Left kidney (tissue), 8 donors: ENCODE measurements at places on chromosomes 3 and 15.

- DNase-seq, result no peak
Observed at GRCh38 chr3:23830869-23831484, 25.2 kb downstream of the UBE2E1 start.

- DNase-seq, result no peak
Observed at GRCh38 chr15:67515557-67515956, 5.4 kb upstream of the C15orf61 start.

- no peak for DNase-seq
Observed at GRCh38 chr3:147410526-147411237, 1.5 kb downstream of the ZIC1 start.

DNA sequence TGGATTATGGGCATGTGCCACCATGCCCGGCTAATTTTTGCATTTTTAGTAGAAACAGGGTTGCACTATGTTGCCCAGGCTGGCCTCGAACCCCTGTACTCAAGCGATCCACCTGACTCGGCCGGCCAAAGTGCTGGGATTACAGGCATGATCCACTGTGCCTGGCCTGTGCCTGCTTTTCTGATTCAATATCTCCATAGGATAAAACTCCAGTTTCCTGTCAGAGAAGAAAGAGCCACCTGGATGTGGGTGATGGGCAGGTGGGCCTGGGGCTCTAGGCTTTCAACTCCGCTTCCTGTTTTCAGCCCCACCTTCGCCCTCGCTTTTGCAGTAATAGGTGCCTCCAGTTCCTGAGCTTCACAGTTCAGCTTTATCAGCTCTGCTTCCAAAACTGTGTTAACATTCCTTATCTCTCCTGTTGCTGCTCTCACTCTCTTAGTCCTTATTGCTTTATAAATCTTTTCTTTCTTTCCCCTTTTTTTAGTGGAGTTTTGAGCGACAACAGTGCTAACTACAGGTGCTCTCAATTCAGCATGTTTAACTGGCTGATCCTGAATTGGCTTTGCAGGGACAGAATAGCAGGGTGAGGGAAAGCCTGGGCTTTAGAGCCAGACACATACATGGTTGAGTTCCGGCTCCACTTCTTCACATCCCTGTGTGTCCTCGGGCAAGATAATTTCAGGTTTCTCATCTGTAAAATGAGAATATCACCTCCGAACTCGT is 21.1 kb upstream of the PDE8A start:
- DNase-seq, result no peak

- peak; percentile 12 for DNase-seq
Observed at GRCh38 chr3:132879656-132880055, 157.4 kb upstream of the NPHP3 start.

GRCh38 chr3:188191460-188191859 is 37.5 kb downstream of the LPP start:
- no peak for DNase-seq

- DNase-seq, result no peak
Observed at GRCh38 chr3:105830836-105831235, 38.0 kb downstream of the CBLB start.

- DNase-seq, result no peak
Observed at GRCh38 chr3:31466866-31467265, 65.9 kb upstream of the STT3B start.

- DNase-seq, result no peak
Observed at GRCh38 chr15:57495041-57495440, 96.7 kb upstream of the MYZAP start.

DNA sequence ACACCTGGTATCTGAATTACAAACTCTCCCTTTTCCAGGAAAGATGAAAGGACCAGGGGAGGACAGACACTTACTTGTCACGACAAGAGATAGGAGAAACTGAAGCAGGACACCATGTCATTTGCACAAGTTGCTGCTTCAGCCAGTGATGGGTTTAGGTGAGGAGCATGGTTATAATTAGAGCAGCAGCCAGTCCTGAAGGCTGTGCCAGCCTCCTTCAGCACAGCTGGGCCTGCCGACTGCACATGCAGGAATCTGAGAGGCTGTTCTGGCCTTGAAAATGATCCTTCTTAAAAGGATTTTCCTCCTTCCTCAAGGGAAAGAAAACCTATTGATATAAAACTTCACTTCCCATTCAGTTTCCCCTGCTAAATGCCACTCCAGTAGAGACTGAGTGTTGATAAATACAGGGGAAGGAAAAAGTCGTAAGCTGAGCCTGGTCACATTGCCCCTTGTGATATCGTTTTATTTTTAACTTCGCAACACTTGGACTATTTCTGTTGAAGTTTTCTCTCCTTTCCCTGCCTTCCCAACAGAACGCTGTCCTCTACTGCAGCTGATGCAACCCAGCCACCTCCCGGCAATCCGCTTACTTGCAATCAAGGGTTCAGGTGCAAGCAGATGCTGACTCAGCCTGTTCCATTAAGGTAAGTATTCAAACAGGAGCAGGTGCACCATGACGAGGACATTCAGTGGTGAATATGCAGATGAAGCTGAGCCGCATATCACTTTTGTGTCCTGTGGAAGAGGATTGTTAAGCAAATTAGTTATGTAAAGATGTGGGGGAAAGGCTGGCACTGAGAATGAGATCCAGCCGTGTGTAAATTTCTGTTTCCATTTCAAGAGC is at the start of gene FBXO40:
FBXO40 (plus strand) TSS at position 524 of the 847 bp plus-strand sequence. CDS start 27,197 bp downstream, outside the sequence.
- DNase-seq, result no peak

DNA sequence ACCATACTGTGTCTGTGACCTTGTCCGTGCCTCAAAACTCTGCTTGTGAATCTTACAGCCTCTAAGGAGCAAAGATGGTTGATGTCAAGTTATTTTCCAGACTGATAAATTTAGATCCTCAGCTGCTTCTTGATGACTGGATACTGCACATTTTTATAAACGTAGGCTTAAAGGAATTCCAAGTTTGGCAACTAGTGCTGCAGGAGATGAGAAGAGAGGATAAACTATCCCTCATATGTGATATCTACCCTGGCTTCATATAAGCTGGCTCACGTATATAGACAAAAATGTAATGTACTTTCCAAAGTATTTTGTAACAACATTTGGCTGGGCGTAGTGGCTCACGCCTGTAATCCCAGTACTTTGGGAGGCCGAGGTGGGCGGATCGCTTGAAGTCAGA is 89.6 kb downstream of the GMPS start:
- no peak for DNase-seq

DNA sequence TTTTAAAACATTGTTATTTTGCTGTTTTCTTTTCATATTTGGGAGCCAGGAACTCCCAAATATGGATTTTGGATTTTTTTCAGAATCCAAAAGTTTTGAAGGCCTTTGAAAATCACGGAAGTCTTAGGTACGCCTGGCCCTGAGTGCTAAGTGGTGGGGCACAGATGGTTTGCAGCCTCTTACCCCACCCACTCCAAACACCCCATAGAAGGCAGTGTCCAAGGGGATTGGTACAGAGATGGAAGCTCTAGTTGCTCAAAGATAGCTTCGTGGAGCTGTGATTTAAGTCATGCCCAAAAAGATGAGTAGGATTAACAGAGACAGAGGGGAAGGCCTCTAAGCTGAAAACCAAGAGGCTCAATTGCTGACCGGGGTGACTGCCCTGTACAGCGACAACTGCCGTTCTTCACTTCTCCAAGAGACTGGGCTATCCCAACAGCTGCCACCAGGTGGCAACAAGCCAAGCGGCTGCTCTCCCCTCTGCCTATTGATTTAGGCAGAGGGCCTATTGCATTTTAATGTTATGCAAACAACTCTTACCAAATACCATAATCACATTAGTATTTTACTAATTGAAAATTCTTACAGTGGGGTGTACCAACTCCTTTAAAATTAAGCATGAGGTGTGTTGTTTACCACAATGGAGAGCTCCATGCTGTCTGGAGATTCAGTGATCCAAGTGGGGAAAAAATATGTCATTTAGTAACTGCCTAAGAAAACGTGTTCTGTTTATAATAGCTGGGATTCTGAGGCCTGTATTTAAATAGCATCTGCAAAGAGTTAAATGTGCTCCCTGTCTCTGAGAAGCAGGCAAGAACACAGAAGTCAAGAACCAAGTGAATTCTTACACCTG is 64.0 kb upstream of the C15orf61 start:
- peak; percentile 69 for DNase-seq

DNA sequence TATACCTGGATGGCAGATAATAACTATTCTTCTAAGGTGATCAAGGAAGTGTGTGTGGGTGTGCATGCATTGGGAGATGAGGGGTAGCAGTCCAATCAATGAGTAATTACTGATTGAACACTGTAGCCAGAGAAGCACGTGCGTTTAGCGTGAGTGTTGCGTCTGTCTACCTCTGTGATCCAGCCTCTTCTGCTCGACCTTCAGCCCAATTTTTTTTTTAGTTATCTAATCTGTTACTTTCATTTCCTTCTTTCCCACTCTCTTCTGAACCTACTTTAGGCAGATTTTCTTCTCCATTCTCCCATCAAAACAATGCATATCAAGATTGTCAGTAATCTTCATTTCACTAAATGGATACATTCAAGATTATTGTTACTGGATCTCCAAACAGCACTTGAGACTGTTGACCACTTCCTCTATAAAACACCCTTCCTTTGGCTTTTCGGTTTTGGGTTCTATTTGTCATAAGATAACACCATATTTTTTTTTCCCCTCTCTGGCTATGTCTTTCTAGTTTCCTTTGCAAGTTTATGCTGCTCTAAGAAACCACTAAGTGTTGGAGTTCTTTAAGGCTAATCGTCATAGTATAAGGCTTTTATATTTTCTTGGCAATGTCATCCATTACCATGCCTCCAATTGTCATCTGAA is 41.0 kb downstream of the MCTP2 start:
- DNase-seq, result no peak

DNA sequence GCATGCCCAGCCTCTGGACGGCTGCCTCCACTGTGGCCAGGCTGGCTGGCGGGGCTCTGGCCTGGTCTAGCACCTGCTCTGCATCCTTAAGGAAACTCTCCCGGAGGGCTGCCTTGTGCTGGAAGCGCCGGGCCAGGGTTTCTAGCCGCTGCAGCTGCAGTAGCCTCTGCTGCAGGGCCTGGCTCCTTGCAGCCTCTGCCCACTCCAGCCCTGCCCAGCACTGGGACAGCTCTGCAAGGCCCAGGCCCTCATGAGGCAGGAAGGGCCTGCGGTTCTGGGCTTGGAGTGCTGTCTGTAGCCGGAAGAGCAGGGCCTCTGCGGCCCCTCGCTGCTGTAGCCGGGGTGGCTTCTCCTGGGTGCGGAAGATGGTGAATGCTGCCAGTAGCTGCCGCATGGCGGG is 8.0 kb downstream of the SPTBN5 start:
- no peak for DNase-seq

- no peak for DNase-seq
Observed at GRCh38 chr15:52798529-52799101, 8.5 kb upstream of the ONECUT1 start.

- DNase-seq, result peak; percentile 7
Observed at GRCh38 chr3:15903164-15903563, 105.4 kb upstream of the ANKRD28 start.

DNA sequence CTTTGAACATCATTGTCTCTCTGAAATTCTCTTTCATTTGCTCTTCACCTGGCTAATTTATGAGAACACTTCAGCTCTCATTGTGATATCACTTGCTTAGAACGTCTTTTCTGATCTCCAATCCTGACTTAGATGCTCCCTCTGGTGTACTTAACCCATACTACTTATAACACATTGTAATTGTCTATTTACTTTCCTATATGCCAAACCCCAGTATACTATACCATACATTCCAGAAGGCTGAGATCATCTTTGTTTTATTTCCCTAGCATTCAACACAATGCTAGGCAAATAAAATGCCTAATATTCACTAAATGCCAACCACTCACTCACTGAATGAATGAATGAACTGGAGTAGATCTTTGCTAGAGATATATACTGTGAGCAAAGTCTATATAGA is 27.0 kb upstream of the PEX5L start:
- no peak for DNase-seq

- peak; percentile 55 for DNase-seq
Observed at GRCh38 chr3:143302638-143303171, 183.1 kb downstream of the CHST2 start.

DNA sequence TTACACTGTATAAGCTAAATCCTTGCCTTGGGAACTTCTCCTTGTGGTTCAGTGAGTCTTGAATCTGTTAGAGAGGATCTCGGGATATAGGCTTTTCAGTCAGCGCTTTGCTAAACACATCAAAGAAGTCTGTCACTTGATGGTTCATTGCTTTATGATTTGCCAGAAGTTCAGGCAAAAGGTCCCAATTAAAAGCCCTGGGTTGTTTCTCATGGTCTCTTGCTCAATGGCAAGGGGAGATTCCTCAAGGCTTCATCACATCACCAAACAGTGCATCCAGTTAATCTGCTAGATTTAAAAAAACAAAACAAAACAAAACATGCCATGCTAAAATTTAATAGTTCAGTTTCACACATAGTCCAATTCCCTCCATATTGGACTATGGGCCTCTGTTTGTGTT is 114.8 kb downstream of the FILIP1L start:
- DNase-seq, result no peak

GRCh38 chr3:108200578-108200977 is 21.6 kb downstream of the IFT57 start:
- no peak for DNase-seq

DNA sequence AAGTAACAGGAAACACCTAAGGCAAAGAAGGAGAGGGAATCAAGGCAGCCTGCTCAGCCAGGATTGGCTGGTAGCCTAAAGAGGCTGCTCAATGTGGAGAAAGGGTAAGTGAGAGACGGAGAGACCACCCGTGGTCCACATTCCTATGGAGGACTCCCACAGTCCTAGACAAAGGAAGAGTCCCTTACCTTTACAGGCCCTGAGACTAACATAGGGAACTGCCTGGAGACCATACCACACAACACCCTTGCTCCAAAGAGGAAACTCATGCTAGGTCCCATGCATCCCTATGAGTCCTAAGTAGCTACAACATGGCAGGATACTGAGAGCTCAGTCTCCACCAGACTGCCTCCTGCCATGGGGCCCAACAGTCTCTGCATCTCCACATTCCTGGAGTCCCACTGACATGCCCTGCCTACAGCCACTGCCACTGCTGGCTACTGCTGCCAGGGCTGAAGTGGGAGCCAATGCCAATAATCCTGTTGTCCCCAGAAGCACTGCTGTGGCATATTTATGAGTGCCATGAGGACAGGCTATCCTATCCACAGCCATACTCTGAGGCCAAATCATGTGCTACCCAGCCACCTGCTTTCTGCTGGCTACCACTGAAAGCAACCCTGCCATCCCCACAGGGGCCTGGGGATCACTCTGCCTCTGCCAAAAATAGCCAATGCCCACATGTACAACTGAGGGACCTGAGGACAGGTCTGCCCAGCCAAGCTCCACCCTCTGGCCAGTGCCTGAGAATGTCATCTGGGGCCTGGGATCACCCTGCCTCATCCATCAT is 45.0 kb downstream of the COPS2 start:
- DNase-seq, result no peak

DNA sequence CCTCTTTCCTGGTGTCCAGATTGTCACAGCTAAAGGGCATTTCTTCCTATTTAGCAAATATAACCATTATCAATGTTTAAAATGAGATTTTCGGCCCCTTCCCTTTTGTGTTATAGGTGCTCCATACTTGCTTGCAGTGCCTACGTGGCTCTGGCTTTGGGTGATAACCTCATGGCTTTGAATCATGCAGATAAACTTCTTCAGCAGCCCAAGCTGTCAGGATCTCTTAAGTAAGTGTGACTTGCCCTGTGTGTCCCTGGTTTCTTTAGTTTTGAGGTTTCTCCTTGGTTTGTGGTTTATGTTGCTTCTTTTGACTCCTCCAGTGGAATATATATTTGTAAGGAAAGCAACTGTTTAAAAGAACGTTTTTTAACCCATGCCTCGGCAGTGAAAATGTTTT is 58.5 kb upstream of the TRIM71 start:
- DNase-seq, result no peak

- DNase-seq, result peak; percentile 95
Observed at GRCh38 chr15:69452692-69453521, at the start of gene RPLP1. TSS of gene RPLP1 (plus strand) at chr15:69452818. CDS start at chr15:69452949, 131 bp downstream.

GRCh38 chr15:100158356-100158755 is 183.4 kb downstream of the ADAMTS17 start:
- DNase-seq, result no peak
